ENCODE measurements at places on chromosomes 12 and 14.

DNA sequence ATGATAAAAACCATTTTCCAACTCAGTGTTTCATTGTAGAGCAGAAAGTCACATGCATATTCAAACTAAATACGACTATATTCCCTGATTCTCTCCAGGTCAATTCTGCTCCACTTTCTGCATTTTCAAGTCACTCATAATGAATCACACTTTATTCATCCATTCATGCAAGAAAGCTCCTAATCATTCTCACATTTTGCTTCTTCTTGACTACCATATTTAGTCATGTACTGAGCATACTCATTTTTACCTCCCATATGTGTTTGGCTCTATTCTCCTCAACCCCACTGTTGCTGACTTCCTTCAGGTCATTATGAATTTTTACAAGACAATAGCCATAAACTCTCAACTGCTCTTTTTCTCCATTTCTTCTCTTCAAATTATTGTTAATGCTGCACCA lies 43.4 kb upstream of the PIK3C2G start:
- no peak for DNase-seq

- peak; percentile 78 for DNase-seq
Measured at GRCh38 chr12:117836999-117837736, 131.6 kb downstream of the KSR2 start.

DNA sequence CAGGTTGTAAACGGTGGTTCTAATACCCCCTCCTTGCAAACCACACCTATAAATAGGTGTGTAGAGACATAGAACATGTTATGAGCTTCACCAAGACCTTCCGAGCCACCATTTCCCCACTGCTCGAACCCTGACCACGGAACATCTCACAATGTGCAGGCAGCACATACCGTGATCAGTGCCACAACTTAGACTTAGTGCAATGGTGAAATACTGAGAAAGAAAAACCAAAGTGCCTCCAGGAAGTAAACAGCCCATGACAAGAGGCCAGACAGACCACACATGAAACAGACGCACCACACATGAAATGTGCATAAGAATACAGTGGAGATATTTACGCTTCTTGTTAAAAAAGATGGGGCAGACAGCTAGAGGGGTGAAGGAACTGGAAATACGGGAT lies 166.9 kb upstream of the CCND2 start:
- DNase-seq: no peak

DNA sequence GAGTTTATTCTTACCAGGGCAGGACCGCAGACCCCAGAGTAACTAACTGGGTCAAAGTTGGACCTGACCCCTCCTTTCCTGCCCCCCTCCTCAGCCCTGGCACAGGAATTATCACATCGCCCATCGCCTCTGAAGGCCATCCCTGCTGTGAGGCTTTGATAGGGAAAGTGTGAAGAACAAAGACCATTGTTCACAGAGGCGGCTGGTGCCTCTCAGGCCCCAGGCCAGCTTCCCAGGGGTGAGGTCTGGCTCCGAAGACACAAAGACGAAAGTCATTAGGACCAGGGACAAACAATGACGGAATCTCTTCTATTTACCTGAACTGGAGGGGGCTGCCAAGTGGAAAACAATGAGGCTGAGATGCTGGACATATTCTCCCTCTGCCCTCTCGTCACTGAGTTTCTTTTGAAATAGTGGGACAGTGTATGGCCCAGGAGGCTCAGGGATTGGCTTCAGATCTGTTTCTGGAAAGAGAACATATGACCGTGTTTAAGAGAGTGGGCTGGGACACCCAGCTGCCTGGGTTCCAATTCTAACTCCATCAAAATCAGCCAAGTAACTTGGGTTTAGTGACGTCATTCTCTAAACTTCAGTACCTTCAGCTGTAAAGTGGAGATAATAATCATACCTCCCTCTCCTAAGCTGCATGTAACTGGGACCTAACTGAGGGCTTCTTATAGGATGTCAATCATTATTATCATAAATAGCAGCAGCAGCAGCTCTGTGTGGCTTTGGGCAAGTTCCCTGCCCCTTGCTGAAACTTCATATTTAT lies 769.4 kb downstream of the MED13L start:
- no peak for DNase-seq

- DNase-seq: no peak
Measured at GRCh38 chr12:76197283-76197682, 112.8 kb upstream of the NAP1L1 start.

GRCh38 chr12:104680491-104680890 lies 223.7 kb downstream of the CHST11 start:
- no peak for DNase-seq

DNA sequence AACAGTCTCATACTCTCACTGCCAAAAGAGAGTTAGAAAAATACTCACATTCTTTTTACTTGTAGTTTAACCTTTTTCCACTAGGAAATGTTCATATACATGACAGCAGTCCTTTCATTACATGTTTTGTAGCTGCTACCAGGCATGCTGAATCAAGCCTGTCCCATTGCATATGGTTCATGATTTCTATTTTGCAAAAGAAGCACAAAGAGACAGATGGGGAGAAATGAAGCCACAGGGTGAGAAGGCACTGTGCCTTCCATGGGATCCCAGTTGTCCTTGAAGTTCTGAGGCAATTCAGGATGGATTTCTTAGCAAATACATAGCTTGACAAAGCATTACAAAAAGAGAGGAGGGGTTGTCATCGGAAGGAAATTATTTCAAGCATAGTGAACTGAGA lies 89.5 kb downstream of the SMOC1 start:
- DNase-seq: no peak

- DNase-seq: no peak
Measured at GRCh38 chr12:32535288-32535999, 136.1 kb downstream of the FGD4 start.

DNA sequence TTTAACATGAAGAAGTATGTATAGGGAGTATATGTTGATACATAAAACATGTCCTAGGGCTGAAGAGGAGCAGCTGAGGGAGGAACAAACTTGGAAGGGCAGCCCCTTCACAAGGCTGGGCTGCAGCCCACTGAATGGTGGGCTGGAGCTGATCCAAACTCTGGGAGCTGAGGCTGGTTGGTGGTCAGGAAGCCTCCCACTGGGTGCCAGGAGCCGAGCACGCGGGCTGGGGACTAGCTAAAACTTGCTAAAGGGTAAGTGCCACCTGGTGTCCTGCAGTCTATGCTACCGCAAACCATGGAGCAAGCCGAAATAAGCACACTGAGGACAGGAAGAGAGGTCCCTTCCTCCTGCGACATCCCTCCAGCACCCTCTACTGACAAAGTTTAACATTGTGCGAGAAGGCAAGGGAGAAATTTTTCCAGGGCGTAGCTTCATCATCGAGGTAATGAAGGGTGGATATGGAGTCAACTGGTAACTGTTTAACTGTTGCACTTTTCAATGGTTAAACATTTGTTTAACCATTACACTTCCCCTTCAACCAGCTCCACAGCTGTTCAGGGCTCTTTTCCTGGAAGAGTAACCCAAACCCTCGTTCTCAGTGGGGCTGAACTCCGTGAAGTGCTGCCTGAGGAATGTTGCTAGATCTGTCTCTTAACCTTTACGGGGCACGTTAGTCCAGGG lies 42.2 kb downstream of the EGLN3 start:
- DNase-seq: no peak

GRCh38 chr14:99728981-99729451 lies 44.9 kb downstream of the CYP46A1 start:
- DNase-seq: no peak

GRCh38 chr12:15543347-15543746 lies 221.0 kb downstream of the PTPRO start:
- no peak for DNase-seq

GRCh38 chr12:868722-869121 lies 80.8 kb downstream of the RAD52 start:
- DNase-seq: peak; percentile 12

- no peak for DNase-seq
Measured at GRCh38 chr12:885701-886100, 63.8 kb downstream of the RAD52 start.

- DNase-seq: no peak
Measured at GRCh38 chr14:33686856-33687255, 264.0 kb downstream of the EGLN3 start.

DNA sequence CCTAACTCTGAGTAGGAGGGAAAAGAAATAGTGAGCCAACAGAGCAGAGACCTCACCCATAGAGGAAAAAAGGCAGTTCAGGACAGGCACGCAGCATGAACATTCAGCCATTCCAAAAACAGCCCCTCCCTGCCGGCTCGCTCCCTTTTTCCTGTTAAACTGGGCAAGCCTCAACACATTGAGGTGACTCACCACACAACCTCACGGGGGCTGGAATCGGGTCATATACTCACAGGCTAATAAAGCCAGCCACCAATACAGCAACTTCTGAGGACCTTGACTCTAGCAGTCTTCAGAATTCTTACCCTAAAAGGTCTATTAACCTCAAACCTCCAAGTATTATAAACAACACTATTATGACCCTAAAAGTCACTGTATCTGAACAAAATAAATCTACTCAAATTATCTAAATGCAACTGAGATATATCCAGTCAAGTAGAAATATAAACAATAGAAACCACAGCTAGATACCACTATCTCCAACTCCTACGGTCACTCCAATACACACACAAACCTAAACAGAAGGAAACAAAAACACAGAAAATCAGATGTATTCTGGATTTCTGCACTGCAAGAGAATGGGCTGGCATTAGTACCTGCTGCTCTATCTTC lies 6.3 kb downstream of the YBX3 start:
- DNase-seq: no peak

- DNase-seq: no peak
Measured at GRCh38 chr14:68164711-68165113, 345.1 kb downstream of the RAD51B start.

DNA sequence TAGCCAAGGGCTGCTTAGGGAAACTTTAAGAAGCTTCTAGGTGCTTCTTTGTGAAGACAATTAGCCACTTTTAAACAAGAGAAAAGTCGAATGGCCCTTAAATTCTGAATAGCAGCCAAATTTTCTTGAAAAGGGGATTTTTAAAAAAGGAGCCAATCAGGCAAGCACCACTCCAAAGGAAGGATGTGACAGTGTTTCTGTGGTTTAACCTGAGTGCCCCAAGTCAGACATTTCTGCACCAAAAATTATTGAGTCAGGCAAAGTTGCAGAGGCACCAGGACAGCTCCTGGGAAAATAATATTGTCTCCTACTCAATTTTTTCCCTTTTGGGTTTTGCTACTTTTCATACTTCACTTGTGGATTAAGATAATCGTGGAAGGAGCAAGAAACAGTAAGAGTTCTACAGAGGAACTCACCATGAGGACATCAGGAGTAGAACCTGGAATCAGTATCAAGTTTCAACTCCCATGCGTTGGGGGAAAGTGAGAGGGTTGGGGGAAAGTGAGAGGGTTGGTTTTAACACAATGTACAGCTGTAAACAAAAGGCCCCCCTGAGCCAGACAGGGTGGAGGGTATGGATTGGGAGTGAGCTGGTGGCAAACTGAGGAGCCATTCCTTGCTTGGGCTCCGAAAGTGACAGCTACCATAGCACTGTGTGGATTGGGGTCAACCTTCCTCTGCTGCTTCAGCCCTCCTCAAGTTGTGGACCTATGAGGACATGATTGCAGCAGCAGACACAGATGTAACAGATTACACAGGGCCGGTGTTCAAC lies 90.8 kb downstream of the SLC38A1 start:
- DNase-seq: no peak

GRCh38 chr14:47300796-47301195 lies 374.6 kb downstream of the MDGA2 start:
- DNase-seq: no peak

- no peak for DNase-seq
Measured at GRCh38 chr12:94779485-94779884, 129.1 kb upstream of the TMCC3 start.

DNA sequence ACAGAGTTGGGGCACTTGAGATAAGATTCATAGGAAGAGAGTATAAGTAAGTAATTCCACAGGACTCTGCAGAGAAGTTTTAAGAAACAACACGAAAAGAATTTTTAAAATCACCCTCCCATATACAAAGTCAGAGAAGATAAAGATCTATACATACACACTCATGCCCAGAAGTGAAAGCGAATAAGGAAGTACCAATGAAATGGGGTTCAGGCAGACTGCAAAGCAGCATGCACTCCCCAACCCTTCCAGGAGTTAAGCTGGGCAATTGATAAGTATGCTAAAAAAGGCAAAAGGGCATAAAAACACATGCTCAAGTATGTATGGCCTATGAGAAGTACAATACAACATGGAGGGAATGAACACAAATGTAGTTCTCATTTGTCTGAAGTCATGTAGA lies 246.2 kb upstream of the GRIP1 start:
- DNase-seq: no peak

GRCh38 chr12:131894981-131895639 lies 688 bp downstream of the ULK1 start:
- DNase-seq: peak; percentile 19

GRCh38 chr12:15181017-15181683 lies 40.1 kb downstream of the RERG start:
- DNase-seq: no peak

Measured in K562 (cell line).